ENCODE measurements at places on chromosomes 3 and 15. TPM values are rescaled to one million over a fixed set of nuclear protein-coding genes. Genes with fewer than 3 reads are reported as not detected.

- peak; percentile 32 for DNase-seq
Measured at GRCh38 chr3:12706504-12707253, 42.8 kb upstream of the RAF1 start.

GRCh38 chr3:119457246-119457645, 6.2 kb downstream of the TMEM39A start:
- DNase-seq = no peak

The GOLGA6L22 gene
- 0.13 TPM for polyA plus RNA-seq

GRCh38 chr3:40951636-40952035, 247.7 kb upstream of the CTNNB1 start:
- no peak for DNase-seq

DNA sequence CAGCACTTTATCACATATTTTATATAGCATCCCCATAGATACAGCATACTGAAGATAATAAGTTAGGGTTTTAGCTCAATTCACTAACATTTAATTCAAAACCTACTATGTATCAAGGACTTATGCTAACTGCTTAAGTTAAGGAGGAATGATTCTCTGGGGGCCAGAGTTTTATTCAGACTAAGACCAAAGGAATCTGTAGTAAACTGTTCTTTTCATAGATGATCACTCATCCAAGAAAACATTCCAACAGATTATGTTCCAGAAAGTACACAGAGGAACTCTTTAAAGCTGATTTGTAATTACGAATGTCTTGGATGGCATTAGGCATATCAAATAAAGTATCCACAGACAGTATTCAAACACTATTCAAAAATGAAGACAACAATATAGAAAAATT, 226.4 kb downstream of the SCAPER start:
- DNase-seq = peak; percentile 0

The STRIT1 gene
- 1.5 TPM for polyA plus RNA-seq

The CACNA1D gene
- 21.9 TPM for polyA plus RNA-seq

The CTDSPL gene
- polyA plus RNA-seq = 102 TPM

- DNase-seq = no peak
Measured at GRCh38 chr3:177591379-177591778, 394.1 kb upstream of the TBL1XR1 start.

DNA sequence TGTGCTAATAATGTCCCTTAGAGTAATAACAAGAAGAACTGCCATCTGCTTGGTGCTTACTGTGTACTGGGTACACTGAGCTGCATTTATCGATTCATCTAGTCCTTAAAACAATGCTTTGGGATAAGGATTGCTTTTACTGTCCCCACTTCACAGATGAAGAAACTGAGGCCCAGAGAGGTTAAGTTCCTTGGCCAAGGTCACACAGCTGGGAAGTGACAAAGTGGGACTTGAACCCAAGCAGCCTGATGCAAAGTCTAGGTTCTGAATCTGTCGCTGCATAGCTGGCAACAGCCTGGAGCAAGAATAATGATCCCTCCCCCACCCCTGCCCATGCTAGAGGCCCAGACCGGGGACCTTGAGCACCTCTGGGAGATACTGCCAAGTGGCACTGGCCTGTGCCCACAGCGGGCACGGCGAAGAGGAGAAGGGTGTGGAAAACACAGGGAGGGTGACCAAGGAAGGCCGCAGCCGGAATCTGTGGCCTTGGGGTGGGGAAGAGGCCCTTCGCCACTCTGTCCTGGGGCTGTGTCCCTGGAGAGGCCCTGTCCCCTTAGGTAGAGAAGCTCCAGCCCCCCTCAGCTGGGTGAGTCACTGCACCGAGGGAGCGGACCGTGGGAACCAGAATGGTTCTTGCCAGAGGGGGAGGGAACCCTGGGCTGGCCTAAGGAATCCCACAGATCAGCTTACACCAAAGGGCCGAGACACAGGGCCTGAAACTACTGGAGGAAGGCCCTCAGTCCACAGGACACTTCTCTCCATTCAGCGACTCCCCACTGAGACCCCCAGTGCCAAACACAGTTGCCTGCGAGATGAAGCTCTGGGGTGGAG, 3.5 kb downstream of the PLXND1 start:
- no peak for DNase-seq

GRCh38 chr15:43511012-43511885, 6.2 kb upstream of the MAP1A start:
- DNase-seq = no peak

Data from left kidney (tissue), 8 donors.